ENCODE measurements at places on chromosomes 5 and 9. TPM values are rescaled to one million over a fixed set of nuclear protein-coding genes. Genes with fewer than 3 reads are reported as not detected.

P4HA2 gene
- 46.4 TPM for total RNA-seq

QRFP gene
- total RNA-seq: not detected

STPG3 gene
- total RNA-seq: not detected

LCN10 gene
- not detected for total RNA-seq

GDA gene
- 0.97 TPM for total RNA-seq

ARAP3 gene
- total RNA-seq: 4.6 TPM

STC2 gene
- 73.3 TPM for total RNA-seq

IL4 gene
- total RNA-seq: not detected

CDH12 gene
- not detected for total RNA-seq

FBXL7 gene
- total RNA-seq: 1.3 TPM

HARS1 gene
- total RNA-seq: 78.1 TPM
